ENCODE measurements at places on chromosomes 5 and 9.

DNA sequence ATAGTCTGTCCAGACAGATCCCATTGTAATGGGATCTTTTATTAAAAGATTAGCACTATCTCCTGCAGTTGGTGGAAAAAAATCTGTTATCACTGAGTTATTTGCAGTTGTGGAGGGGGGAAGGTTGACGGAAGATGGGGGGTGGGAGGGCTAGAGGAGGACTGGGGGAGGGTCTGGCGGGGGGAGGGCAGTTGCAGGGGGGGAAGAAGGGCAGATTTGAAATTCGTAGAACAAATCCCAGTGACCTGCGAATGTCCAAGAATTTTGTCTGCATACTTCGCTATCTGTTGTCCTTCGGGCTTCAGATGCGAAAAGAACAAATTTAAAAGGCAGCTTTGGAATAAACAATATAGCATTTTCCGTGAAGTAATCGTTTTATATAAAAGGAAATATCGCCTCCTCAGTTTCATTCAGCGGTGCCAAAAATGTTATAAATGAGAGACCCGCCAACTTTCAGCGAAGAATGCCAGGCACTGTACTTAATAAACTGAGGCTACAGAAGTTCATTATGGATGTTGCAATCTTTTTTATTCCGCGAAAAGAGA lies 1.3 kb upstream of the FST start:
- DNase-seq: no peak

DNA sequence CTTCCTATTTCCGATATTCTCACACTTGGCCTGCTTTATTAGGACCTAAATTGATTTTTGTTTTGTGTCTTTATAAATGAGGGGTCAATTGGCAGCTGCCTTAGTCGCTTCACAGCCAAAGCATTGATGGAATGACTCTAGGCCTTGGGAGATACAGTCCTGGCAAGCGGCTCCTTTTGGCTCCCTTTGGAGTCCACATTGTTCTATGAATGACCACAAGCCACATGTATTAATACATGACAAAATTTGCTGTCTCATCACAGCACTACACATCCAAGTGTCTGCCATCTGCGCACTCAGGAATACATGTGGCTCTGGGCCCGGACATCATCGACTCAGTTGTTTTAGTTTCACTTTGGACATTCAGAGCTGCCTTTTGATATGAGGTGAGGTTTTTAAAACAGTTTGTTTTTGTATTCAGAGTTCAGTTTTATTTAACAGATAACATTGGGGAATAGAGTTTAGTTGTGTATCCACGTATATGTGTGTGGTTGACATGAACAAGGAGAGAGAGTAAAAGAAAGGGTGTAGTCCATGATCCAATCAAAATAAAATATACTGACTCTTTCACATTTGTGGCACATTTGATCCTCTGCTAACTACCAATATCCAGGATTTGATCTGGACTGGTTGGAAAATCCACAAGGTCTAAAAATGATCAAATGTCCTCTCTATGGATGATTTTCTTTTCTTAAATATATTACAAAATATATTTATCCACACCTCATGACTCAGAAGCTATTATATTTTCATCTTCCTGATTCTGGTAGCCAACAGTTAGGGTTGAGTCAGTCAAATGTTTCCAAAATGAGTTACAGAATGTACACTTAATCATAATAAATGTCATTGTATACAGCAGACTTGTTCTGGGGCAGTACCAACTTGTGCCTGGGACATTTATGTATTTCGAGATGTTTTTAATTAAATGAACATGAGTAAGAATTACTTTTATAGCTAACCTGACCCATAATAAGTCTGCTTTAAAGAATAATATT lies 114.0 kb upstream of the MTAP start:
- DNase-seq: peak; percentile 47

DNA sequence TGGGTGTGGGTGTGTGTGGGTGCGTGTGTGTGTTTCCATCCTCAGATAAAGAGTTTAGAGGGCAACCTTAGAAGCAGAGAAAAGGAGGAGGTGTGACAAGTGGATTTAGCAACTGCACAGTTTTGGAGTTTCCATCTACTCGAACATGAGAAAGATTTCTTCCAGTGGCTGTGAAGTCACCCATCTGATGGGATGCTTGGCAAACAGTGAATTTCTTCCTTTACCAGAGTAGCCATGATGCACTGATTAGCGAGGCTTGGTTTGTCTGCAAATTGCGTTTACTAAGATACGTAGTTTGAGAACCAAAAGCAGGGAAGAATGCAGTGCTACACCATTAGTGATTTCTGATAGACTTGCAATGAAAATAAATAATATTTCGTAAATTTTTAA lies 791 bp upstream of the STARD4 start:
- no peak for DNase-seq

- DNase-seq: no peak
Observed at GRCh38 chr9:130290291-130291181, 25.0 kb downstream of the HMCN2 start.

DNA sequence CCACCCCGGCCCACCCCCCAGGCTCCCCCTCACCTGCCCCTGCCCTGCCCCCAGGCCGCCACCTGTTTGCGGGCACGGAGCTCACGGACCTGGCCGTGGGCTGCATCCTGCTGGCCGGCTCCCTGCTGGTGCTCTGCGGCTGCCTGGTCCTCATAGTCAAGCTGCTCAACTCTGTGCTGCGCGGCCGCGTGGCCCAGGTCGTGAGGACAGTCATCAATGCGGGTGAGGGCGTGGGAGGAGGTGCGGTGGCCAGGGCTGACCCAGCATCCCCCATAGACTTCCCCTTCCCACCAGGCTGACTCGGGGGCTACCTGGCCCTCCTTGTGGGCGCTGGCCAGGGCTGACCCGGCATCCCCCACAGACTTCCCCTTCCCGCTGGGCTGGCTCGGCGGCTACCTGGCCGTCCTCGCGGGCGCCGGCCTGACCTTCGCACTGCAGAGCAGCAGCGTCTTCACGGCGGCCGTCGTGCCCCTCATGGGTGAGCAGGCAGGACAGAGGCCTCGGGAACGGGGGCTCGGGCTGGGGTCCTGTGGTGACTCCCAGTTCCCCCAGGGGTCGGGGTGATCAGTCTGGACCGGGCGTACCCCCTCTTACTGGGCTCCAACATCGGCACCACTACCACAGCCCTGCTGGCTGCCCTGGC lies 3.5 kb downstream of the SLC34A3 start:
- no peak for DNase-seq

DNA sequence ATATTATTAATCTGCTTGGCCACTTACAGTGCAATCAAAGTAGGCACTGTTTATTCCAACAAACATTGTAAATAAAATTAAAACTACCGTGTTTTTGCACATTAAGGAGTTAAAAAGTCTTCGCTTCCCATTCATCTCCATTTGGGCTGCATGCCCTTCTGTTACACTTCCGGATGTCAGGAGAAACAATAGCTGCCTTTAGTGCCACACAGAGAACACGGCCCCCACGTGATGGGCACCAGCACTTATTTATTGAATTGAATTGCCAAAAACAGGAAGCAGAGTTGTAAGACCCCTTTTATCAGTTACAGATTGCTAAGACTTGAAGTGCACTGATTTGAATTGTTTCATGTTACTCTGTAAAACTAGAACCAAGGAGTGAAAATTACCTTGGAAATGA lies 80.4 kb downstream of the LHFPL2 start:
- no peak for DNase-seq

DNA sequence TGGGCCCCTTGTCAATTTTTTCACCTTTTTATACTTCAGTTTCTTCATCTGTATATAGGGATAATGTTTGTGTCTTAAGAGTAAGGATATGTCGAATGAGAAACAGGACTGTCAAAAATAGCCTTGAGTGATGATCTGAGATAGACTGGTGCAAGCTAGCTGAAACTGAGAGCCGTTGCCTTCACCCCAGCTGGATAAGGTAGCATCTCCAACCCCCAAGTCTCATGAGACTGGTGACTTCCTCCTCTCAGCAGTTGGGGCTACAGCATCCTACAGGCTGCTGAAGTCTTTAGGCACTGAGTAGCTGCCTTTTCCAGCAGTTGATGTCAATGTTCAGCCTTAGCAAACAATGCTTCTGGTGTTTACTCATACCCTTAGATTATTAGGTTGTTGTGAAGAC lies 330.2 kb downstream of the OSTF1 start:
- DNase-seq: no peak

DNA sequence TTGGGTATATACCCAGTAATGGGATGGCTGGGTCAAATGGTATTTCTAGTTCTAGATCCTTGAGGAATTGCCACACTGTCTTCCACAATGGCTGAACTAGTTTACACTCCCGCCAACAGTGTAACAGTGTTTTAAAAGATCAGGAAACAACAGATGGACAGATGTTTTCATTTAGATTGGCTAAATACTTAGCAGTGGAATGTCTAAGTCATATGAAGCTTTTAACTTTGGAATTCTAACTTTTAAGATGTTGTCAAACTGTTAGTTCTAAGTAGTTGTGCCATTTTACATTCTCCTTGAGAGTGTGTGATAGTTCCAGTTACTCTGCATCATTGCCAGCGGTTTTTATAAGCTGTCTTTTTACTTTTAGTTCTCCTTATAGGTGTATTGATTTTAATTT lies 688.8 kb downstream of the SEMA5A start:
- no peak for DNase-seq

- no peak for DNase-seq
Observed at GRCh38 chr5:107563959-107564544, 106.7 kb downstream of the EFNA5 start.

GRCh38 chr5:169494941-169495548 lies 88.5 kb upstream of the SPDL1 start:
- no peak for DNase-seq

GRCh38 chr5:16934123-16934522 lies 2.0 kb downstream of the MYO10 start:
- DNase-seq: peak; percentile 30

Data from non-pigmented ciliary epithelial cell (primary cell).